Stimulated activated CD8-positive, alpha-beta memory T cell treated with anti-CD3 and anti-CD28 coated beads, Interleukin-12 subunit alpha, Interleukin-12 subunit beta, amount 100 ng/mL, for 4 hours (primary cell): ENCODE measurements at places on chromosomes 7 and 10.

DNA sequence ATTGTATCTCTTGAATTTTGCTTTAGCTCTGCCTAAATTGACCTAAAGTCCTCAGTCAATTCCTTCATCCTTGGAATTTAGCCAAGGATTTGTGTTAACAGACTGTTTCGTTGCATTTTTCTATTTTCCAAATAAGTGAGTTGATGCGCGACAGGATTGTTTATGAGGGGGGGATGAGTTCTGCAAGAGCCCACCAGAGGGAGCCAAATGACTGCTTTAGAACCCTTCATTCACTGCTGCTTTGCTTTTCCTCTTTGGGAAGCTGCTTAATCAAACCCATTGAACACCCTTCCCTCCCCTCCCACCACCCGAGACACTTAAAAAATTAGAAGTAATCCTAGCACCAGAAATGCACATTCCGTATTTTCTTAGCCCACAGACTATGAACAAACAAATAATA is 33.7 kb upstream of the PTF1A start:
- DNase-seq, result no peak

DNA sequence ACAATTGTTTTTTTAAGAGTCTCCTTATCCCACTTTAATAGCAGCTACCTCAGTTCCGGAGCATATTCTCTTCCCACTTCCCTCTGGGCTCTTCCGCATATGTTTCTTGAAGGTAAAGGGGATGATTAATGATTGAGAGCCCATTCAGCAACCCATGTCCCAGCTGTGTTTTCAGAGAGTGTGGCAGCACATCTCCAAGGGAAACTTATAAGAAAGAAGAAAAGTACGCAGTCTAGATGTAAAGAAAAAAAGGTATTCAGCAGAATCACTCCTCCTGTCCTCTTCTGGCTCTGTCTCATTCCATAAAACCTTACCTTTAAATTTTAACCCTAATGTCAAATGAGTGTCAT is 9.7 kb upstream of the ANKRD7 start:
- DNase-seq, result no peak

- peak; percentile 93 for DNase-seq
Observed at GRCh38 chr7:604001-604883, 84.6 kb upstream of the PDGFA start.

DNA sequence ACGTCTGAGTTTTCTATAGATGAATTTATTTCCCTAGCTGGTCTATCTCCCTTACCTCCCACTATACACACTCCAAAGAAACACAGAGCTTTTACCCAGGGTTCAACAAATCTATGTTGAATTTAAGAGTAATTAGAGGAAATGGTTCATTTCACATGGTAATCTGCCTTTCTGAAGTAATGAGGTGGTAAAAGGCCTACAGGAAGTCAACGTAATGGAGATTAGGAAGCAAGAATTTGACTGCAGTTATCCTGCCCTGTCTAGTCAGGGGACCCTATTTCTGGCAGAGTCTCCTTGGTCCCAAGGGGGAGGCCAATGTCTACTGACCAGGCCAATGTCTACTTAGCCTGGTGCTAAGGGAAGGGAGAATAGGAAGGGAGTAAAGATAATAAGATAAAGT is 21.4 kb upstream of the SIRT1 start:
- DNase-seq, result no peak

GRCh38 chr7:119482671-119483070 is 790.3 kb upstream of the KCND2 start:
- DNase-seq, result no peak

DNA sequence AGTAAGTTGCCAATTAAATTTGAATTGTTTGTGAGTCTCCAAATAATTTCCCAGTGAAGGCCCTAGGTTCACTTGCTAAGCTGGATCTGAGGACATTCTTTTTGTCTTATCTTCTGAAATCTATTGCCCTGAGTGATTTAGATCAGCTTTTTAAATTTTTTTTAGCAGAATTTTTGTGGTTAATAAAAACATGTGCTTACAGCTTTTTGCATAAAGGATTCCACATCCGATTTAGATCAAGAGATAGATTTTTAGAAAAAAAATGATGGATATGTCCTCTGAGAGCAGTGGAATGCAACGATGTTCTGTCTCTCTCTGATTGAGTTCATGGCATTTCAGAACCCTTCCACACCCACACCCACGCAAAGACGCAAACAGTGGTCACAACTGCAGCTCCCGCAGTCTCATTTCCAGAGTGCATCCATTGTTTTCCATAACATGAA is 358.8 kb downstream of the SUGCT start:
- DNase-seq, result no peak

DNA sequence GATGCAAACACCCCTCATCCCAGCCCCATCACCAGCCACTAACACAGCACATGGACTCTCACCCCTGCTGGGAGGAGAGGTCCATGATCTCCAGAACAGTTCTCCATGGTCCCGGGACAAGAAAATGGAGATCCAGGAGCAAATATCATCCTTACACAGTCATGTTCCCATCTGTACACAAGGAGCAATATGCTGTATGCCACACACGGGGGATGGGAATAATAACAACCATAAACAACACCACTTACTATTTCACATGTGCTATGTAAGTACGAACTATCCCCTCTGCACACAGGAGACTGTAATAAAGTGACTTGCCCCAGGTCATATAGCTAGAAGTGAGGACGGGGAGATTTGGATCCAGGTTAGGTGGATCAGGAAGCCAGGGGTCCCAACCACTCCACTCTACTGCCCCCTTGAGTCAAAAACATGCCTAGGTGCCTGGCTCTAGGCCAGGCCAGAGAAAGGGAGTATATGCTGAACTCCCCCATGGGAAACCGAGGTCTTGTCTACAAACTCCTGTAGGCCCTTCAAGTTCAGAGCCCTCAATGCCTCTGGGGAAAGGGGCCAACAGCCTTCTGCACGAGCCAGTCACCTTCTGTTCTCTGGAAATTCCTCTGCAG is 34.1 kb downstream of the LRRC20 start:
- no peak for DNase-seq

DNA sequence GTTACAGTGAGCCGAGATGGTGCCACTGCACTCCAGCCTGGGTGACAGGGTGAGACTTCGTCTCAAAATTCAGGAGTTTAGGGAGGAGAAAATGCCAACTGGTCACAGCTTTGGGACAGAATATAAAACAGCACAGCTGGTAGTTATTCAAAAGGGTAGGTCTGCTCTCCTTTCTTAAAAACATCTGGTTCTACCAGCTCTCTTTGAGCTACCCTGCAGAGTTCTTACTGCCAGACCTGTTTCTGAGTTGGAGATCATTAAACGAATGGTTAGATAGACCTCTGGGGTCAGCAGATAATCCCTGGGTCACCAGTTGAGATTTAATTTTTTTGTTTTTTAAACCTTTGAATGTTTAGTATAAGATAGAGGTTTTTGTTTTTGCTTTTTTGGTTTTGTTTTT is 52.6 kb downstream of the MCU start:
- DNase-seq, result no peak

- no peak for DNase-seq
Observed at GRCh38 chr10:48934672-48935501, 4.8 kb downstream of the LRRC18 start.

GRCh38 chr10:5813341-5814109 is at the start of gene GDI2:
Gene GDI2 (minus strand): TSS chr10:5813434. CDS start chr10:5813258, 176 bp downstream.
- DNase-seq, result peak; percentile 96

- DNase-seq, result no peak
Observed at GRCh38 chr7:151626422-151627115, 106.9 kb upstream of the RHEB start.

DNA sequence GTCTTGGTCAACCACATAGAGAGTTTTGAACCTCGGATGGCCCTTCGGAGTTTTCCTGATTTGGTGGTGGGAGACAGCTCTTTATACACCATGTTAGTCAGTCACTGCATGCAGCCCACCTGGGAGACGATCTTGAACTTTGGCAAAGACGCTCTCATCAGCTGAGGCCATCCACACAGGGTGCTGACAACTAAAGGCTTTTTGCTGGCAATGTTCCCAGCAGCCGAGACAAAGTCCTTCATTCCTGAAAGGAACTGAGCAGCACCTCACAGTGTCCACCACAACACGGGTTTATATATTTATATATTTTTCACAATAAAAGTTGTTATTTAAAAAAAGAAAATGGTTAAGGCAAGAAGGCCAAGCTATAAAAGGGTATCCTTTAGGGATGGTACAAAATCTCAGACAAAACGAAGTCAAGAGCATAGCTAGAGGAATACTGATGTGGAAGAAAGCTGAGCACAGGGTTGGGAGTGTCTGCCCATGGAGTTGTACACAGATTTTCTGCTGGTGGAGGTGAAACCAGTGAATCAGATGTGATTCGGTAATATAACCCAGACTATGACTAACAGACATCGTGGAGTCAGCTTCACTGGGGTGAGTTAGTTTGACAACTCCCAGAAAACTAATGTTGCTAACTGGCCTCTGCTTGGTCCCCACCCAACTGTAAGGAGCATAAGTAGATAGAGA is 27.4 kb upstream of the CAPZA2 start:
- no peak for DNase-seq

DNA sequence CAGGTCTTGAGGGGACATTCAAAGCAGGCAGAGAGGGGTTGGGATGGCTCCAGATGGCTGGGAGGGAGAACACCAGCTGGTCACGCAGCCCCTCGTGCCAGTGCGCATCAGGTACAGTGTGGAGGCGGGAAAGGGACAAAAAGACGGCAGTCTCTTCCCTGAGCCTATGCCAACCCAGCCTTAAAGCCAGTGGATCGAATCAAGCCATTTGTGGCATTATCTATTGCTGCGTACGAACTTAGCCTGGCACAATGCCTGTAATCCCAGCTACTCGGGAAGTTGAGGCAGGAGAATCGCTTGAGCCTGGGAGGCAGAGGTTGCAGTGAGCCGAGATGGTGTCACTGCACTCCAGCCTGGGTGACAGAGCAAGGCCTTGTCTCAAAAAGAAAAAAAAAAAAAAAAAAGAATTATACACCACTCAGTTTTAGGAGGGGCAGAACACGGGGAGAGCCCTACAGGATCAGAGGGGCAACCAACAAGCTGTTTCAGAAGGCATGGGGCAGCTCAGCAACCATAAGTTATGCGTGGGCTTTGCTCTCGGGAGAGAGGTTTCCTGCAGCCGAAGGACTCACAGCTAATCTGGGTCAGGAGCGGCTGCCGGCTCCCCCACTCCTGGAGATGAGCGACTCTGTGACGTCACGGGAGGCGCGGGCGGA is 356 bp upstream of the NDUFB2 start:
- peak; percentile 90 for DNase-seq

DNA sequence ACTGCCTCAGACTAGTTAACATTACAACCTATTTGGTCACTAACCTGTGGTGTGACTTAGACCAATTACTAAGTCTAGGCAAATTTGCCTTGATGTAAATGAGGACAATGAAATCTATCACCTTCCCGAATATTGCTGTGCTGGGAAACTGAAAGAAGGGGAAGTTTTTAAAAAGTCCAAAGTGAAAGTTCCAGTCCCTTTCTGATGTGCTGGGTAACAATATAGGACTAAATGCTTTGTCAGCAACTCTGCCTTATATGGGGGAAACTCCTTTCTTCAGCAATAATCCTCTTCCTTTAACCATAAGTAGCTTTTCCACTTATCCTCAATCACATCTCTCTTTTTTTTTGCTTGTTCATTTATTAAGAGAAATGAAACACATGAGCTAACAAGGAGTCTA is 3.9 kb downstream of the PIK3AP1 start:
- DNase-seq, result no peak

DNA sequence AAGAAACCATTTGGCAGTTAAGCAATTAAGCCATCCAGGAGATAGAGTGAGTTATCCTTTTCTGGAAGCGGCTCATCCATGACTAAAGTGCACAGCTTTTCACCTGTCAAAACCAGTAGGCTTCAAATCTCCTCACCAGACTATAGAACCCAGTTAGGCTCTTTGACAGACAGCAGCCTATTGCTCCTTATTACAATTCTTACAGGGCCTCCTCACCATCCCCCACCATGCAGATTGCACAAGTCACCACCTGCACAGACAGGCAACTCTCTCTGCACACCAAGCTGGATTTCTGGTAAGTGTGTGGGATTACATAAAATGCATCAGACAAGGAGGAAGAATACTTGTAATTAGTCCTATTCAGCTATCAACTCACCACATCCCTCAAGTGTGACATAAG is 301.6 kb downstream of the SNX13 start:
- DNase-seq, result no peak

- no peak for DNase-seq
Observed at GRCh38 chr7:106346678-106347217, 62.0 kb upstream of the NAMPT start.

DNA sequence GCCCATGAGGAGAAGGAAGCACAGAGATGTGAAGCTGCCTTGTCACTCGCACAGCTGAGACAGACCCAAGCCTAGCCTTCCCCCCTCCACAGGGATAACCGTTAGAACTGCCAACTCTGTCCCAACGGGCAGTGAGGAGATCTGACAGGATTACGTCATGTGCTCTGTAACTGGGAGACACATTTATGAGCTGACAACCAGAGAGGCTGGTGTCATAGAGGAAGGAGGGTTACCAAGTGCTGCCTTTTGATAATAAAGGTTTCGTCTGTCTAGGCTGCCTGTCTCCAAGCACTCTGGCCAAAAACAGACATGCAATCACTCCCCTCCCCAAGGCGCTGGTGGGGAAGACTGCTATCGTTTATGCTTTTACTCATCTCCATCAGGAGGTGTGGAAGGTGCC is 165.9 kb downstream of the PLXNA4 start:
- DNase-seq, result no peak

GRCh38 chr7:50782375-50783208 is at the start of gene GRB10:
Gene GRB10 (minus strand): TSS chr7:50782896. CDS start chr7:50732322, 50,574 bp downstream.
- no peak for DNase-seq

- no peak for DNase-seq
Observed at GRCh38 chr10:47339759-47340607, 8.2 kb upstream of the RBP3 start.

- DNase-seq, result no peak
Observed at GRCh38 chr7:112020800-112021199, 185.4 kb downstream of the DOCK4 start.

DNA sequence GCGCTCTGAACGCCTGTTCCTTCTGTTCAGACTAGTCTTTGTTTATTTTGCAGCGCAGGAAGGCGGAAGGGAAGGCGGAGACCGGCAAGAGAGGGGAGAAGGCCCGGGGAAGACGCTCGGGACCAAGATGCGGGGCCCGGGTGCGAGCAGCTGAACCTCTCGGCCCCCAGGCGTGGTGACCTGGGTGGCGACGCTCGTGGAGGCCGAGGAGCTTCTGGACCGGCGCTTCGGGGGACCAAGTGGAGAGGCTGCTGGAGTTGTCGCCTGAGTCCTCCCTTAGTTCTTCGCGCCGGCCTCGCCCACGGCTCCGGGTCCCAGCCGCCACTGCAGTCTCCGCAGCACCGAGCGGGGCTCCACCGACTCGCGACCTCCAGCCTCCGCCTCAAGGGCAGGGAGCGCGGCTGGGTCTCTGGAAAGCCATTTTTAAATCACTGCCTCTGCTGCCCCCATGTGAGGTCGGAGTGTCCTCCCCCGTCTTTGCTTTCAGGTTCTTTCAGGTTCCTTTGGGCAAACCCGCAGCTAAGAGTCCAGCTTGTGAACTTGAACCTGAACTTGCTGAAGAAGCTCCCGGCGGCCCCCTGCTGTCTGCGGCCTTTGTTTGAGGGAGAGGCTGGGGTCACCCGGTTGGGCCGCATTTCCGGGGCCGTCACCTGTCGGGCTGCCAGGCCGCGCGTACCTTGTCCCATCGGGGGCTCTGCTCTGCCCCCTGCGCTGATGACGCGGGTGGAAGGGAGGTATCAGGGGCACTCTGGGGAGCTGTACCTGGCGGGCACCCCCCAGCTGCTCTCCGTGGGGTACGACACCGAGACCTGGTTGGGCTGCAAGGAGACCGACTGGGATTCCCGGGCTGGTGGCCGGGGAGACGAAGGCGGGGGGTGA is 136.0 kb downstream of the KIF20B start:
- DNase-seq, result peak; percentile 8

- DNase-seq, result no peak
Observed at GRCh38 chr7:45937301-45937700, 16.2 kb upstream of the IGFBP3 start.

GRCh38 chr10:71801361-71801760 is 28.0 kb upstream of the VSIR start:
- no peak for DNase-seq
